ENCODE measurements at places on chromosomes 3 and 15.

GRCh38 chr15:85494048-85494777, 113.8 kb downstream of the AKAP13 start:
- DNase-seq: no peak

DNA sequence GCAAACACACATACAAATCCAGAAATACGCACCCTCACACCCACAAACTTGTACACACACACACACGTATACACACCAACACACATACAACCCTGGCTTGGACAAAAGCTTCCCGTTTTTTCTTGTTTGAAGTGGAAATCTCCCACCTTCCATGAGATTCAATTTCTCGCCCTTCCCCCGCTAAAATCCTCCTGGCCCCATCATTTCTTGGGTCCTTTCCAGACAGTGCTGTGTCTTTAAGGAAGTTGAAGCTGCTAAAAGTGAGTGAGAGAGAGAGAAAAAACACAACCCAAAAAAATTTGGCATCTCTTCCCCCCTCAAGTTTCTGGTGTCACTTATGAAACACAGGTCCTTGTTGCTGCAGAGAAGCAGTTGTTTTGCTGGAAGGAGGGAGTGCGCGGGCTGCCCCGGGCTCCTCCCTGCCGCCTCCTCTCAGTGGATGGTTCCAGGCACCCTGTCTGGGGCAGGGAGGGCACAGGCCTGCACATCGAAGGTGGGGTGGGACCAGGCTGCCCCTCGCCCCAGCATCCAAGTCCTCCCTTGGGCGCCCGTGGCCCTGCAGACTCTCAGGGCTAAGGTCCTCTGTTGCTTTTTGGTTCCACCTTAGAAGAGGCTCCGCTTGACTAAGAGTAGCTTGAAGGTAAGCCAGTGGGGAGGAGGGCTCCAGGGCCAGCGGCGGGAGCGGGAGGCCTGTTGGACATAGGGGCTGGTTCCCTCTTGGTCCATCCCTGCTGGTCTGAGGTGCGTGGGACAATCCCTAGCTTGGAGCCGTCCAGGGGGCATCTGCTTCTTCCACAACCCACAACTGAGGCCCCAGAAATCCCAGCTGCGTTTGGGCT, at the start of gene ISLR:
TSS of gene ISLR (plus strand) at position 331 of the 839 bp plus-strand sequence. CDS start 1,149 bp downstream, outside the sequence.
- no peak for DNase-seq

DNA sequence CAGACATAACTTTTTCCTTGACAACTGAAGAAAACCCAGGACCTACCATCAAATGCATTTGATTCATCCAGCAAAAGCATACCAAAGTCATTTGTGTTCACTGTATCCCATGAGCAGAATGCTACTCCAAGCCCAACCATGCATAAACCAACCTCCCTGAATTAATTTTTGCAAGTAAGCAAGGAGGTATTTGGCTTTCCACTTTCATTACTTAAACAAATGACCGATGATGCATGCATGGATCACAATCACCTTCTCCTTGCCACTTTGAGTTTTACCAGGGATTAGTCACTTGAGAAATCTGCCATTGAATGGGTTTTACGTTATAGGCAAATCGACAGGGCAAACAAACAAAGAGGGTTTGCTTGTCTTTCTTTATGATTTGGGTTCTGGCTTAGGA, 214.8 kb downstream of the FMN1 start:
- no peak for DNase-seq

DNA sequence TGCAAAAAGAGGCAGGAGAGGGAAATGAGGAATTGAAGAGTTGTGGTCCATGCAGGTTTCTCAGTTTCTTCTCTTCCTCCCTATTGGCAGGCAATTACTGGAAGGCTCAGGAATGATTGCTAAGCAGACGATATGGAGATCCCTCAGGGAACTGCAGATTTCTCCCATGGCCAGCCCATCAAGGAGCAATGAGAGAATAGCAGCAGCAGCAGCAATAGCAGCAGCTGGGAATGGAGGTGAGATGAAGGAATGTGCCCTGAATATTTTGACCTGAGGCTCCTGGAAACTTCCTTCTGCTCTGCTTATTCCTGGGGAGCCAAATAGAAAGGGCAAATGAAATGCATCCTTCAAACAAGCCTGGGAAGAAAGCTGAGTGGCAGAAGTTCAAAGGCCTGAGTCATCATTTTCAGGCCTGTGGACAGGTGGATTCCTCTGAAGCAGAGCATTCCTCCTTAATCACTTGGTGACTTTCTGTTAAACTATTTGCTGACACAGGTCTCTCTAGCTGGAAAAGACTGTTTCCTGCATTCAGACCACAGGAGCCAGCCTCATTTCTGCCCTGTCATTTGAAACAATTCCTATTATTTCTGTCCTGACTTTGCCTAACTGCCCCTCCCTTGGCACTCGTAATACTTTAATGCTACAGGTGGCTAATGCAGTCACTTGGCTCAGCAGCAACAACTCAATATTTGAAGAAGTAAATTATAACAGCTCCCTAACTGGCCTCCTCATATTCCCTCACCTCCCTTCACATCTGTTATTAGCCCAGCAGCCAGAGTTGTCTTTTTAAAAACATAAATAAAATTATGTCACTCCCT, 146.9 kb upstream of the GADL1 start:
- DNase-seq: no peak

- no peak for DNase-seq
These were observed 25.2 kb downstream of the PAQR5 start for GRCh38 chr15:69323893-69324430.

DNA sequence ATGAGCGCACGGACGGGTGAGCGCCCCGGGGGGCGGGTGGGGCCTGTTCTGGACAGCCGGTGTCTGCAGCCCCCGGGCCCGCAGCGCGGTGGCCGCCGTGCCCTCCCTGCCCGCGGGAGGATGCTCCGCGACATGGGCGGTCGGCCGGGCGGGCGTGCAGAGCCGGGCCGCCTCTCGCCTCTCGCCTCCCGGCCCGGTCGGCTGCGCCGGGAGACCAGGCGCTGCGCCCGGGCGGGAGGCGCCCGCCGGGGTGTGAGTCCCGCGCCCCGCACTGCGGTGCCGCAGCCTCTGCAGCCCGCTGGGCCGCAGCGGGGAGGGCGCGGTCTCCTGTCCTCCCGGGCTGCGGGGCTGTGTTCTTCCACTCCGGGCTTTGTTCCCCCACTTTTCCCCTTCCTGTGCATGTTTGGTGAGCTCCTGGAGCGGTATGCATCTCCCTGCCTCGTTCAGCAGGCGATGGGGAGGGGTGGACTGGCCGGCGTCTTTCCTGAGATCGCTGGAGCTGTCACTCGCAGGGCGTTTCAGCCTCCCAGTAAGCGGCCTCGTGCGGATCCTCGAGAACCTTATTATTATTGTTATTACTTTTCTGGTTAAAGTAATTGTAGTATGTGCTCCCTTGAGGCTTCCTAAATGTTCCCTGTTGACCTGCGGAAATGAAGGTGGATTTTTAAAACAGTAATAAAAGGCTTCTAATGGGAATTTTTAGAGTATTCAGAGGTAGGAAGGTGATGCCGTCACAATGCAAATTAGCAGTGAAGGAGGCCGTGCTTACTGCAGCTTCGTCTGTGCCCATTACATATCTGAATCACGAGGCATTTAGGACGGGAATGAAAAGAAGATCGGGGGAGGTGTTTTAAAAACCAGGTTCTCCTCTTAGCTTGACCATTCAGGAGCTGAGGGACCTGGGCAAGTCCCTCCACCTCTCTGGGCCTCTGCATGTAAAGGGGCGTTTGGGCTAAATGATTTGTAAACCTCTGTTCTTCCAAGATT, 593 bp downstream of the TMOD2 start:
- peak; percentile 52 for DNase-seq

DNA sequence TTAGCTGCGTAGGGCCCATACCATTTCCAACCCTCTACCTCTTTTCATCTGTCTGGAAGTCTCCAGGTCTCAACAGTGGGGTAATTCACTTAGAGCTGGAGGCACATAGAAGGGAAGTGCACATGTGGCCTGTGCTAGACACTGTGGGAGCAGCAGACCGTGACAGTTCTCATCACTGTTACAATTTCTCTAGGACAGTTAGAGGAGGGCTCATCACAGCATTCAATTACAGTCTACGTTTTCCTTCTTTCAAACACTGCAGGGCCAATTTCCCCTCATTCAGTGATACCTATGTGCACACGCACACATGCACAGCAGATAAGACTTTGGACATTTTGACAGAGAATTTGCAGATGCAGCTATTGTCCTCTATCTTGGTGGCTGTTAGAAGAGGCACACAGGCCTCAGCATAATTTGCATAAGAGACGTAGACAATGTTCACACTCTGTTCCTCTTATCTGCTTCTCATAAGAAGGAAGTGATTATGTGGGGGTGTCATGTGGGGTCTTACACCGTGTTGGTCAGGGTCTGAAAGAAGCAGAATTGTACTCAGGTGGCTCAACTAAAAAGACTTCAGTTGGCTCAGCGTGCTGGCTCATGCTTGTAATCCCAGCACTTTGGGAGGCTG, 12.6 kb upstream of the HRG start:
- DNase-seq: no peak

GRCh38 chr15:60235951-60236710, 161.7 kb downstream of the ANXA2 start:
- no peak for DNase-seq

Data from HuH-7 (cell line).